ENCODE measurements at places on chromosomes 13 and 19.

GRCh38 chr13:110055089-110055488, 251.9 kb downstream of the COL4A1 start:
- DNase-seq, result no peak

DNA sequence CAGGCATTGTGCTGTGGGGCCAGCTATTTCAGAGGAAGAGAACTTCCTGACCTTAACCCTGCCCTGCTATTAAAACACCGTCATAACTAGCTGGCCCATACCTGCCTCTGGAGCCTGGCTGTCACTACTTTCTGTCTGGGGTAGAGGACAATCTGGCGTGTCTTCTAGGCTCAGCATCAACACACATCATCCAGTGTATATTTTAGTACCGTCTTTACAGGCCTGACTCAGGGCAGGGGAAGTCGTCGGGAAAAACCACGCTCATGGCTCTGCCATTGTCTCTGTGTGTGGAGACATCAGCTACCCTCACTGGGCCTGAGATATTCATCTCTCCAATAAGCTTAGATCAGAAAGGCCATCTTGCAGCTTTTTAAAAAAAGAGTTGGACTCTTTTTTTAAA, 151.1 kb downstream of the KATNAL1 start:
- no peak for DNase-seq

- no peak for DNase-seq
Observed at GRCh38 chr13:113869263-113869662, 5.4 kb upstream of the GAS6 start.

- DNase-seq, result no peak
Observed at GRCh38 chr13:73419186-73419585, 360.4 kb downstream of the KLF5 start.

DNA sequence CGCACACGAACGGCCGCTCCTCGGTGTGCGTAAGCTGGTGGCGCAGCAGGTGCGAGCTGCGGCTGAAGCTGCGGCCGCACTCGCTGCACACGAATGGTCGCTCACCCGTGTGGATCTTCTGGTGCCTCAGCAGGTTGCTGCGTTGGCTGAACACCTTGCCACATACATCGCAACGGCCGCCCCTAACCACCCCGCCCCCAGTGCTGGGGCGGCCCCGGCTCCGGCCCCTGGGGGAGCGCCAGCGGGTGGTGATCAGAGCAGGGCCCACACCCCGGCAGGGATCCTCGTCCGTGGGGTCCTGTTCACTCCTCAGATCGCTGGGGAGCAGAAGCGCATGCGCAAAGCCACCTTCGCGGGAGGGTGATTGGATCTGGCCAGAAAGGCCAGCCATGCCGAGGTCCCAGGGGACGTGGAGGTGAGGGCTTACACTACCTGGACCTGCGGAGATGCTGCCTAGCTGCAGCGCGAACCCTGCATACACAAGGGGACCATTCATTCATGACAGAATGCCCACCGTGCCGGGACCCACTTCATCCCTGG, 4.7 kb upstream of the UBE2M start:
- DNase-seq, result no peak

GRCh38 chr13:40916207-40916998, 102.7 kb downstream of the ELF1 start:
- no peak for DNase-seq

- DNase-seq, result no peak
Observed at GRCh38 chr19:8144273-8144995, 5.0 kb downstream of the FBN3 start.

- DNase-seq, result peak; percentile 68
Observed at GRCh38 chr19:11197291-11198174, at the start of gene KANK2. KANK2 (minus strand) TSS chr19:11197545; CDS start chr19:11194511, 3,034 bp downstream.

DNA sequence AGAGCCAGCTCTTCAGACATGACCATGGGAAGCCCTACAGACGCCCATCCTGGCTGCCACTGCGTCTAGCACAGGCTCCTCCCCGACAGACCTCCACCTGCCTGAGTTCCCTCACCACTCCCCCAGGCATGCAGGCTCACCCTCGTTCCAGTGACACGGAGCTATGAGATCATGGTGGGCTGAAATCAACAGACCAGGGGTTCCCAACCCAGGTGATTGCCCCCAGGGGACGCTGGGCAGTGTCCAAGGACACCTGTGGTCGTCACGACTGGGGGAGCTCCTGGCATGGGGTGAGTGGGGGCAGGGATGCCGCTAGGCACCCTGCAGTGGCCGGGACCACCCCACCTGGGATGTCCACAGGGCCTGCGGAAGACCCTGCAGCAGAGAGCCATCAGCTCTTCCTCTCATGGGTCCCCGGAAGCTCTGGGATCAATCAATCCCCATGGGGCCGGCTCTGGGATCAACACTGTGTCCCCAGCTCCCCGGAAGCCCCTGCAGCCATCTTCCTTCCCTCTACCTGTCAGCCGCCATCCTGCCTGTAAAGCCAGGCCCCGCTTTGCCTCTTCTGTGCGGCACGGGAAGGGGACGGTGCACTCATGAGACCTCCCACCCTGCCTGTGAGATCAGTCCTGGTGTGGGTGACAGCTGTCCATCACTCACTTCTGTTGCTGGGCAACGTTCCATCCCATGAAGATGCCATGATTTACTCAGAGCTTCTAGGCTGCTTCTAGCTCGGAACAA, 12.8 kb upstream of the MADCAM1 start:
- no peak for DNase-seq

- no peak for DNase-seq
Observed at GRCh38 chr19:31037286-31037980, 311.8 kb downstream of the TSHZ3 start.

- no peak for DNase-seq
Observed at GRCh38 chr19:6528544-6529121, 2.2 kb upstream of the TNFSF9 start.

DNA sequence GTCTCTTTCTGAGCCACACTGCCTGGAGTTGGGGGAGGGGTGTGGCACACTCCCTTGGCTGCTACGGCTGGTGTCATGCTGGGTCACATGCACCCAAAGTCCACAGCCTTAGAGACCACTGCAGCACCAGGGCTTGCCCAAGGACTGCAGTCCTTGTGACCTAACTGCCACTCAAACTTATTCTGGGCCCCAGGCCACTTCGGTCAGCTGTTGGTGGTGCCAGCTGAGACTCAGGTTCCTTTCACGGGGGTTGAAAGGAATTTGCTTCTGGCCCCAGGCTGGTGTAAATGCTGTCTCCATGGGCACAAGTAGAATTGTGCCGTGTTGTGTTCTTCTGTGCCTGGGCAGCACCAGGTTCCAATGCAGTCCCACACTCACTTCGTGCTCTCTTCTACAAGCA, 9.5 kb upstream of the VN1R1 start:
- no peak for DNase-seq

- no peak for DNase-seq
Observed at GRCh38 chr19:54556194-54556593, 17.4 kb upstream of the LILRA2 start.

GRCh38 chr19:49689133-49690078, at the start of gene ADM5:
ADM5 (plus strand) TSS chr19:49689594; CDS start chr19:49689838, 244 bp downstream.
- DNase-seq, result no peak

GRCh38 chr19:38720559-38721236, 23.6 kb downstream of the CAPN12 start:
- DNase-seq, result no peak

GRCh38 chr13:76330761-76331160, 555.4 kb downstream of the KCTD12 start:
- DNase-seq, result no peak

GRCh38 chr19:50328224-50328872, 829 bp downstream of the KCNC3 start:
- DNase-seq, result peak; percentile 40

GRCh38 chr13:101210774-101211173, 205.5 kb downstream of the NALCN start:
- DNase-seq, result no peak

DNA sequence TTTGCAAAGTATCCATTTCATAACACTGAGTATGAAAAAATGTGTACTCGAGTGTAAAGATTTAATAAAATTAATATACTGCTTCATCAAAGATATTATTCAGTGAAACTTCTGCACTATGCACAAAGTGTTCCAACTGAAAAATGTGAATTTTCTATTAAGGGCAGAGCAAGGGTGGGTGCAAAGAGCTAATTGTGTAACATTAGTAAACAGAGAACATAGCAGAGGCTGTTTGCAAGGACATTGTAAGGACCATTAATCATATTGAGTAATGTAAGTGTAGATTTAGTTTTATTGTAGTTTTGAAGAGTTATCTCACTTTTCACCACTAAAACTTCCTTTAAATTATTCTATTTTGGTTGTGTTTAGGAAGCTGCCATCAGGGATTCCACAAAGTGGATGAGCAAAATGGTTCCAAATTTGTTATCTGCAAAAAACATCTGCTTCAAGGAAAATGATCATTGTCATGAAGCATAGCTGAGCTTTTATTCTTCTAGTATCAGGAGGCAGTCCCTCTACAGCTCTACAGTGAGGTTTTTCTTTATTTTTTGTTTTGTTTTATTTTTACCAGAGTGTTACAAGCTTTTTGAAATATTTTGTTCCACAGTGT, 1375.4 kb downstream of the SLITRK1 start:
- DNase-seq, result no peak

- DNase-seq, result no peak
Observed at GRCh38 chr13:75541287-75541686, 3.6 kb upstream of the COMMD6 start.

DNA sequence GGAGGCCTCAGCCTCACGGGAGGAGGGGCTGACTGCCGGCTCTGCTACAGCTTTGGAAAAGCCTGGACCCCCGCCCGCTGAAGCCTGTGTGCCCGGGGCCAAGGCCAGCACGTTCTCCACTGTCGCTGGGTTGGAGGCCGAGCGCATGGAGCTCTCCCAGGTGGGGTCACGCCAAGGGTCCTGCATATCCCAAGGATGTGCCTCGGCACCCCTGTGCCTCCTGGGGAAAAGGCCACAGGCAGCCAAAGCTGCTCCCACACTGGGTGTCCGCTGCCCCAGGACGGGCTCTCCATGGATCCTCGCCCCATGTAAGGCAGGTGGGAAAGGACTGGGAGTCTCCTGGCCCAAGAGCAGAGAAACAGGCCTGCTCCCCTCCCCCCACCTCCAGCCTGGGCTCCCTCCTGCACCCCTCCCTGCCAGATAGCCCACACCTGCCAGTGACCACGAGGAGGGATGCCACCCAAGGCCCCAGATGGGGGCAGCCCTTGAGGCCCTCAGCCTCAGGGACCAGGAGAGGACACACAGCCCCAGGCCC, 64.0 kb downstream of the MLLT1 start:
- DNase-seq, result no peak

DNA sequence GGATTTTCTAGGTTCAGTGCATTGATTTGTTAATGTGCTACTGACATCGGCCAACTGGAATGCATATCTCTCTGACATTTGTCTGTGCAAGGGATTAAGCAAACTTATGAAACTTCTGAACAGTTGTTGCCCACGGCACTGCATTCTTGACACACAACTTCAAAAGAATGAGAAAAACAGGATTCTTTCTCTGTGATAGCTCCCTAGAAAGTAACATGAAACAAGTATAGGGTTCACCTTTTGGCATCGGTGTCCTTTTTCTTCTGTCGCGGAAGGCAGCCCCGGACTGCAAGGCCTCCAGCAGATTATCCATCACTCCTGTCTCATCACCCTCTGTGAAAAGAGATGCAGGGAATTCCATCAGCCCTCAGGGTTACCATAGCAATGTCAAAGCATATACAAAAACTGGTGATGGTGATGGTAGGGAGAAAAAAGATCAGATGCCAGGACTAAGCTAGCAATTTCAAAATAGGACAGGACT, 389.2 kb downstream of the DIAPH3 start:
- DNase-seq, result no peak

- no peak for DNase-seq
Observed at GRCh38 chr13:110446575-110446890, 115.0 kb downstream of the RAB20 start.

DNA sequence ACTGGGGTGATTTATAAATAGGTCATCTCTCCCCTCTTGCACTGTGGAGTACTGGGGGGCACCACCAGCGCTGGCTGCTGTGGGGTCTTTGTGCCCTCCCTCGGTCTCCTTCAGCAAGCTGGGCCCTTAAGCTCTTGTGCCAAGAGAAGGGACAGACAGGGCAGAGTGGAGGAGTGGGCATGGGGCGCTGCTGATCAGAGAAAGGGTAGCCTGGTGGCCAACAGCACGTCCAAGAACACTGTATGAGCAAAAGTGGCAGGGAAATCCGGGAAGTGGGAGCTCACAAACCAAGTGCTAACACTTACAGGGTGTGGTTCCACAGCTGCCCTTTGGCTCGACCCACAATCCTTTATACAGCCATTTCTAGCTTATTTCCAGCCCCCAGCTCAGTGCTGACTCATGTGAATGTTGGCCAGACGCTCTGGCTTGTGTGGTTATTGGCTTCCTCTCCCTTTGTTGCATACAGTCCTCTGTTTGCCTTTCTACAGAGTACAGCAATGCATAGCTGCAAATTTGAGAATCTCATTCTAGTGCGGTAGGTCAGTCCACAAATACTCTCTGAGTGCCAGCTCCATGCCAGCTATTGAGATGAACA, 298.8 kb downstream of the SHISA2 start:
- no peak for DNase-seq

DNA sequence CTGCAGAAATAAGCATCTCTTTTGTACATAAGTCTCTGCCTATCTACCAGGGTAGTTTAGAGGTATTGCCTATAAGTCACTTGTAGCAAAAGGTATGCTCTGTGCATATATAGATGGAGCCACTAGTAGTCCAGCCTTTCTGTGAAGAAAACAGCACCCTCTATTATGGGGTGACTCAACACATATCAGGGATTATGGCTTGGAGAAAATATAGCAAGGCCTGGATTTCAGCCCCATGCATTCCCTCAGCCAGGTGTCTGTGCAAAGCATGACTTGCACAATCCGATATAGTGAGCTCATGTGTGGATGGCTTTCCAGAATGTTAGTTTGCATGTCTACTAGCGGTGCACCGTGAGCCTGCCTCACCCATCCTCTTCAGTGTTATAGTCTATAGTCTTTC, 13.4 kb upstream of the NALCN start:
- DNase-seq, result no peak

DNA sequence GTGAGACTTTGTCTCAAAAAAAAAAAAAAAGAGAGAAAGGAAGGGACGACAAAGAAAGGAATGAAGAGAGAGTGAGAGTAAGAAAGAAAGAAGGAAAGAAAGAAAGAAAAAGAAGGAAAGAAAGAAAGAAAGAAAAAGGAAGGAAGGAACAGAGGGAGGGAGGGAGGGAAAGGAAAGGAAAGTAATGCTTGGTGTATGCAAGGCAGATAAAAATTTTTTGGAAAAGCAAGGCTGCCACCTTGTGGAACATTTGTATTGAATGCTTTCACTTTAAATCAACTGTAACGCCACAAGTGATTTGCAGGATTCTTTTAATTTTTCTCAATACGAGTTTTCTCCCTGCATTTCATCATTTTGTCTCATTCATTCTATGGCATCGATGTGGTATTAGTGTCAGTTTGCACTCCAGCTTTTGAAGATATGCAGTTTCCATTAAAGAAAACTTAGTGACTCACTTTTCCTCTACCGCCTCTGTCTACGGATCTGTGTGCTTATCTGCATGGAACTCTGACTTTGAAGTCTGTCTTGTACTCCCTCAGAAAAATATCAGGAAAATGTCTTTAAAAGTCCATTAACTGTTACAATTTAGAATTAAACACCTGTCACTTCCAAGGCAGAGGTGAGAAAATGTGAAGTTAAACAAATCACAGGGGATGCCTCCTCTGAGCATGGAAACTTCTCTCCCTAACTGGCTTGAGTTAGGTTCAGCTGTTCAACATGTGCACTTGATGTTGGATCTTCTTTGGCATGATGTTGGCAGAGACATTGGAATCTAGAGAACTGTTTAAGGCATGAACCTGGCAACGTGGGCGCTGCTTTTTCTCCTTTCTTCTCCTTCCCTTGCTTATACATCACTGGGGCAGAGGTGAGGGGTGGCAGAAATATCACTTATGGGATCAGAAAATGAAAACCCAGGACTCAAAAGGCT, 20.0 kb upstream of the ZDHHC20 start:
- DNase-seq, result no peak

All from activated CD4-positive, alpha-beta T cell treated with anti-CD3 and anti-CD28 coated beads for 24 hours (primary cell).